RKO (cell line): ENCODE measurements at places on chromosomes 1 and 21.

DNA sequence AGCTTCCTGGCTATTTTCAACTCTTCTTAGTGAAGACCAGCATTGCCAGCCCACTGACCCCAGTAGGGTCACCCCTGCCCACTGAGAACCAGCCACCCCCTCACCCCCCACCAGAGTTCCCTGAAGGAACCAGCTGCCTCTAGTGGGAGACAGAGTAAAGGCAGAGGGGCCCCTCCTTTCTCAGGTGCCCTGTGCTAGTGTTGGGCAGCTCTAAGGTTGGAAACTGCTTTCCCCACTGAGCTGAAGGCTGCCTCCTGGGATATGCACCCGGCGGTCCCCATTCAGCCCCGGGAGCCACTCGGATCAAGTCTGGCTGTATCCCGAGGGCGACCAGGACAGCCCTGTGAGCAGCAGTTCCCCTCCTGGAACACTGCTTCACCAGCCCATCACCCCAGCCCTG lies 111.0 kb downstream of the PGBD5 start:
- no peak for DNase-seq

DNA sequence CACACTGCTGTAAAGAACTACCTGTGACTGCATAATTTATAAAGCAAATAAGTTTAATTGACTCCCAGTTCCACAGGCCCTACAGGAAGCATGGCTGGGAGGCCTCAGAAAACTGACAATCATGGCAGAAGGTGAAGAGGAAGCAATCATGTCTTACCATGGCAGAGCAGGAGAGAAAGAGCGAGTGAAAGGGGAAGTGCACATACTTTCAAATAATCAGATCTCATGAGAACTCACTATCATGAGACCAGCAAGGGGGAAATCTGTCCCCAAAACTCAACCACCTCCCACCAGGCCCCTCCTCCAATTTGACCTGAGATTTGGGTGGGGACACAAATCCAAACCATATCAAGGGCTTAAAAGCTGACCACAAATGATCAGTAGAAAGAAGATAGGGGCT lies 493.2 kb downstream of the PTPRC start:
- DNase-seq, result no peak

GRCh38 chr1:15836772-15837669 lies 10.5 kb upstream of the SPEN start:
- no peak for DNase-seq

GRCh38 chr1:31755850-31756492 lies 8.2 kb downstream of the ADGRB2 start:
- DNase-seq, result no peak

DNA sequence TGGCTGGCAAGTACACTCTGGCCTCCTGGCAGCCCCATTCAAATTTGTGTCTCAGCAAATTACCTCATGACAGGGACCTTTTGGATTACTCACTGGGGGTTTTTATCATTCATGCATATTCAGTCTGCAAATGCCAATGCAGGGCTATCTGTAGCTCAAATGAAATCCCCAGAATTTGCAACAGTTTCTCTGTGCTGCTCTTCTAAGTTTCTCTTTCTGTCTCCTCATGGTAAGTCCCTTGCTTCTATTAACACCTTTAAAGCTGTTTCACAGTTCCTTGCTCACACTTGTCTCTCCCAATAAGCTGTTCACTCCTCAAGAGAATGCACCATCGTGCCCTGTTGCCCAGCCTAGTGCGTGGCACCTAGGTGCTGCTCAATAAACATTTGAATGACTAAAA lies 3.3 kb upstream of the FAM78B start:
- DNase-seq, result no peak

- DNase-seq, result no peak
These were observed 41.6 kb downstream of the CD58 start for GRCh38 chr1:116529199-116529631.

- no peak for DNase-seq
These were observed 35.5 kb upstream of the HHAT start for GRCh38 chr1:210293171-210293607.

GRCh38 chr1:98769162-98769561 lies 107.6 kb downstream of the SNX7 start:
- DNase-seq, result no peak

- DNase-seq, result no peak
These were observed 277.8 kb downstream of the LTN1 start for GRCh38 chr21:28714777-28715464.
